ENCODE measurements at places on chromosomes 13 and 19.

- no peak for DNase-seq
These were observed 161.9 kb upstream of the TSHZ3 start for GRCh38 chr19:31511098-31511497.

DNA sequence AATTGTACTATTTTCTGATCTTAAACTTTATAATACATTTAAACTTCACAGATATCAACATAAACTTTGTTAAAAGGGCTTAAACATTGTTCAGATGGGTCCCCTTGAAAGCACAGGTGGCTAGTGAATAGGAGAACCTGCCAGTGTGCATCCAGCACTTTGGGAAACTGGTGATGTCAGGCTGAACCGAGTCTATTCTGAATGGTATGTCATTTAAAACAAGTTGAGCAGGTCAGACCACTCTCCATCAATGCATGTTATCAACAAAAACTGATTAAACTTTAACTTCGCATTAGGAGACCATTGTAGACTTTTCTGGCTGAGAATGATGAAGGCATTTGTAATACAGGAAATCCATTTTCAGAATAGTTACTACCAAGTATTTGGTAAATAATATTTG is 50.1 kb upstream of the FREM2 start:
- no peak for DNase-seq

DNA sequence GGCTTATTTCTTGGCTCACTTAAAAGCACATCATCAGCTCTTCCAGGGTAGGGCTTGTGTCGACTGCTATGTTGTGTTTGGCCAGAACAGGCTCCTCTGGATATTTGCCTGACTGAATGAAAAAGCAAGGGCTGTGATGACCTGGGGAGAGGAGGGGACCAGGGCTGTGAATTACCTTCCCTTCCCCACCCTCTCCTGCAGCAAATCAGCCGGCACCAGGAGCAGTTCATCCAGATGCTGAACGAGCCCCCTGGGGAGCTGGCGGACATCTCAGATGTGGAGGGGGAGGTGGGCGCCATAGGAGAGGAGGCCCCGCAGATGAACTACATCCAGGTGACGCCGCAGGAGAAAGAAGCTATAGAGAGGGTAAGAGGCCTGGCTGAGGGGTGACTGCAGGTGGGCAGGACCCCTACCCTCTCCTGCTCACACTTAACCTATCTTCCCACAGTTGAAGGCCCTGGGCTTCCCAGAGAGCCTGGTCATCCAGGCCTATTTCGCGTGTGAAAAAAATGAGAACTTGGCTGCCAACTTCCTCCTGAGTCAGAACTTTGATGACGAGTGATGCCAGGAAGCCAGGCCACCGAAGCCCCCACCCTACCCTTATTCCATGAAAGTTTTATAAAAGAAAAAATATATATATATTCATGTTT is 4.4 kb downstream of the GADD45GIP1 start:
- DNase-seq, result no peak

DNA sequence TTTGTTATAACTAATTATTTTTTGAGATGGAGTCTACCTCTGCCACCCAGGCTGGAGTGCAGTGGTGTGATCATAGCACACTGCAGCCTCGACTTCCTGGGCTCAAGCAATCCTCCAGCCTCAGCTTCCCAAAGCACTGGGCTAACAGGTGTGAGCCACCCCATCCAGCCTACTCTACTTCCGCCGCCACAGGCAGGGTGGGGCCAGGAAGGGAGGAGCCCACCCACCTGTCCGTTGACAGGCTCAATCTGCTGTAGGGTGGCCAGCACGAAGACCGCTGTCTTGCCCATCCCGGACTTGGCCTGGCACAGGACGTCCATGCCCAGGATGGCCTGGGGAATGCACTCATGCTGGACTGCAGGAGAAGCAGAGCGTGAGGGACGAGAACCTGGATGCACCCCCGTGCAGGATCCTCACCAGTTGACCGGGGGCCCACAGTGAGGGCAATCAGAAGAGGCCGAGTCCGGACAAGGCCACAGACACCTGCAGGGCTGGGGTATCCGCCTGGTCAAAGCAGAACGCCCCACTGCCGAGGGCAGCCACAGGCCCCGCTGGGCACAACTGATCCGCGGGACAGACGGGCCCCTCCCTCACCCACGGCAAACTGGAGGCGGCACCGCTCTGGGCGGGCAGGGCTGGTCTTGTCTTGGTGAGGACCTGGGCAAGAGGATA is 6.7 kb downstream of the DDX39A start:
- DNase-seq, result no peak

DNA sequence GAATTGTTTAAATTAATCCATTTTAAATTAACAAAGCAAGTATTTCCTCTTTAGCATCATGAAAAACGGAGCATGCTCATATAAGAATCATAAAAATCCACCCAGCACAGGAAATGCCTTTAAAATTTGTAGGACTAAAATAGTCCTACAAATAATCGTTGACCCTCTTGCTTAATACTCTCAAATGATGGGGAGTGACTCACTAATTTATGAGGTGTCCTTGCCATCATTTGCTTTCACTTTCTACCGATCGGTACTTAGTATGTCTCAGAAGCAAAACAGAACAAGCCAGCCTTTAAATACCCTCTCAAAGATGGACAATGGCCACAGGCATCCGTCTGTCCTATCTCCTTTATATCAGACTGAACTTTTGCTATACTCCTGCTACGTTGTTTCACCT is 97.2 kb downstream of the SUCLA2 start:
- DNase-seq, result no peak
